ENCODE measurements at places on chromosomes 13 and 19. TPM values are rescaled to one million over a fixed set of nuclear protein-coding genes. Genes with fewer than 3 reads are reported as not detected.

Gene CLPTM1
- 73.2 TPM for total RNA-seq

Gene KIR2DL3
- total RNA-seq: not detected

Gene FOXA3
- not detected for total RNA-seq

Gene UTP14C
- total RNA-seq: 17.3 TPM

DNA sequence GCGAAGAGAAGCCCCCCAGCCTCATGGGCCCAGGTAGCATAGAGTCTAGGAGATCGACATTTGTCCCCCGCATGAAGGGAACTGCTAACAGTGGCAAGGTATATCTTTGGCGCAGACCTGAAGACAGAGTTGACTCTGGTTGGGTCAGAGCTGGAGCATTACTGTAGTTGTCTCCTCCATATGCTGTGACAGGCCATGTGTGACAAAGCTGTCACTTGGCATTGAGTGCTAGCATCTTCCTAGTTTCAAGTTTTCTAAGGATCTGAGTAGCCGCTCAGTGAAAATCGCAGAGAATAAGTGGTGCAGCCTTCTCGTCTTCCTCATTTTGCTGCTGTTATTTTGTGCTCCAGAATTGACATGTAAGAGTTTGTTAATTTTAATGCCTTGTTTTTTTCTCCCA lies 189.4 kb upstream of the RNF113B start:
- no peak for DNase-seq

DNA sequence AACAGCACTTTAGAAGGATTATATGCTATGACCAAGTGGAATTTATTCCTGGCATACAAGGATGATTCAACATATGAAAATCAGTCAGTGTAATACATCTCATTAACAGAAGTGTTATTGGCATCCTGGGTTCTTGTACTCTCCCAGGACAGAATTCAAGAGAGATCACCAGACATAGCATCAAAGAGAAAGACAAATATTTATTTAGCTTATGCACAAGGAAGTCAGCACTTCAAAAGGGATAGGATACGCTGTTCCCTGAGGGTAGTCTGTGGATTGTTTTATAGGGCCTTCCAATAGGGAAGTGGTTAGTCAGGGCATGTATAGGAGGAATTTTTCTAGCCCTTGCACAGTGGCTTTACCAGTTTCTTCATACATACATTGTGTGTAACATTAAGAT lies 1238.0 kb downstream of the PCDH17 start:
- DNase-seq: no peak

DNA sequence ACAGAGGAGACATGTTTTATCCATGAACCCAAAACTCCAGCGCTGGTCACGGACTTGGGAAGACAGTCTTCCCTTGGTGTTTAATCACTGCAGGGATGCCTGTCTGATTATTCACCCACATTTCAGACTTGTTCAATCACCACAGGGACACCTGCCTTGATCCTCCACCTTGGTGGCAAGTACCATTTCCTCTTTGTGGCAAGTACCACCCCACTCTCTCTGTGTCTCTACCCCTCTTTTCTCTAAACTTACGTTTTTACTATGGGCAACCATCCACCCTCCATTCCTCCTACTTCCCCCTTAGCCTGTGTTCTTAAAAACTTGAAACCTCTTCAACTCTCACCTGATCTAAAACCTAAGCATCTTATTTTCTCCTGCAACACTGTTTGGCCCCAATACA lies 16.8 kb downstream of the ZNF83 start:
- DNase-seq: no peak

- DNase-seq: peak; percentile 64
Measured at GRCh38 chr13:49938314-49938713, 2.2 kb upstream of the SPRYD7 start.

DNA sequence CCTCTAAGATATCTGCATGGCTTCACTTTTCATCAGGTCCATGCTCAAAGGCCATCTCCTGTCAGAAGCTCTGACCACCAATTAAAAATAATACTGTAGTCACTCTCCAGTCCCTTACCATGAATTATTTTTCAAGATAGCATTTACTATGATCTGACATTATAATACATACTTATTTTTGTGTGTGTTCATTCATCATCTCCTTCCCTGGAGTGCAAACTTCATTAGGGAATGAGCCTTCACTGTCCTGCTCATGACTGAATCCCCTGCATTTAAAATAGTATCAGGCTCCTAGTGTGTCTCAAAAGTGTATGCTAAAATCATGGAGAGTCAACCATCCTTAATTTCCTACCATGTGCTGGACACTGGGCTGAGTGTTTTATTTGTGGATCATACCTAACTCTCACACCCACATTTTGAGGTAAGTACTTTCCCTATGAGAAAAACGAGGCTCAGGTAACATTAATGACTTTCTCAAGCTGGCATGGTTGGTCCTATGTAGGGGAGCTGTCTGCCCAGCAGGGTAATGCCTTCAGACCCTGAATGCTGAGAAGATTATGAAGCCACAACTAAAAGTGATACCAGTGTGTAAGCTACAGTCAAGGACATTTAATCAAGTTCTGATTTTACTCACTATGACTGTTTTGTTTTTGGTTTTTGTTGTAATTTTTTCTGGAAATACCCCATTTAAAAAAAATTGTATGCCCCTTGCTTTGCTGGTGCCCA lies 16.3 kb downstream of the PLA2G4C start:
- DNase-seq: no peak

Measured in myocyte (in vitro differentiated cells).